SJSA1 (cell line): ENCODE measurements at places on chromosomes 13 and 19. TPM values are rescaled to one million over a fixed set of nuclear protein-coding genes. Genes with fewer than 3 reads are reported as not detected.
A peak's percentile ranks its signal among the peaks of the same experiment; 100 is the strongest.

Gene MYH14
- total RNA-seq = not detected in 2 replicates

Gene CFD
- 3.3 and 12.5 TPM in 2 replicates for total RNA-seq

Gene MYDGF
- total RNA-seq = 214 and 250 TPM in 2 replicates

Gene SBK2
- not detected in 2 replicates for total RNA-seq

DNA sequence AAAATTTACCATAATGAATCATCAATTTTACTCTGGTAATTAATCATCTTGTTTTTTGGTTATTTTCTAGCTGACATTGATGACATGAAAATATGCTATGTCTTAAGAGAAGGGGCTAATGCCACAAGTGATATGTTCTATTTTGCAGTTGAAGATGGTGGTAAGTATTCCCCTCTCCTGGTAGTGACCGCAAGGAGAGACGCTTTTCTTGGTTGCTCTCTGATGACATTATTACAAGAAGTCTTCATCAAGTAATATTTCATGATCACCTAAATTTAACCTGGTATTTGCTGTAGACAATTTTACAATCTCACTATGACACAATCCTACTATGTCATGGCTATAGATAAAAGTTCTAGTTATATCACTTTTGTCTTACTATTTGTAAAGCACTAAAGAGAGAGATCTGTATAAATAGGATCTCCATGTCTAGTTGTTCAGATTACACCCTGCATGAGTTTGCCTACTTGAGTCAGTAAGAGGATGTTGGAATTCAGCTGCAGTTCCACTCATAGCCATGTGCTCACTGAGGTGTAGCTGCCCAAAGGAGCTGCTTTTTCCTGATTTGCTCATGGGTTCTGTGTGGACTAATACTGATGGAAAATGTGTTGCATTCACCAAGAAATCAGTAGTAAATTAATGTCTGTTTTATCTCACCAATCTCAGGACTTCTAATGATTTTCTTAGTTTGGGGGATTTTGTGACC is 10.9 kb downstream of the FREM2 start:
- no peak overlapping the region for H3K27ac ChIP-seq
- no peaks in the 10 kb centered on the region for H3K4me1 ChIP-seq
- no peaks in the 10 kb centered on the region; the same call in 1 of the 2 replicates for H3K27me3 ChIP-seq
- DNase-seq = no peak
- H3K4me3 ChIP-seq = no peak overlapping the region
- no peaks in the 10 kb centered on the region for H3K36me3 ChIP-seq

- no peaks in the 10 kb centered on the region for H3K27me3 ChIP-seq
- DNase-seq = no peak
- H3K36me3 ChIP-seq = no peaks in the 10 kb centered on the region
- no peaks in the 10 kb centered on the region for H3K4me1 ChIP-seq
- H3K27ac ChIP-seq = no peak overlapping the region
These were observed 393.1 kb downstream of the COG6 start for GRCh38 chr13:40048551-40048950.

DNA sequence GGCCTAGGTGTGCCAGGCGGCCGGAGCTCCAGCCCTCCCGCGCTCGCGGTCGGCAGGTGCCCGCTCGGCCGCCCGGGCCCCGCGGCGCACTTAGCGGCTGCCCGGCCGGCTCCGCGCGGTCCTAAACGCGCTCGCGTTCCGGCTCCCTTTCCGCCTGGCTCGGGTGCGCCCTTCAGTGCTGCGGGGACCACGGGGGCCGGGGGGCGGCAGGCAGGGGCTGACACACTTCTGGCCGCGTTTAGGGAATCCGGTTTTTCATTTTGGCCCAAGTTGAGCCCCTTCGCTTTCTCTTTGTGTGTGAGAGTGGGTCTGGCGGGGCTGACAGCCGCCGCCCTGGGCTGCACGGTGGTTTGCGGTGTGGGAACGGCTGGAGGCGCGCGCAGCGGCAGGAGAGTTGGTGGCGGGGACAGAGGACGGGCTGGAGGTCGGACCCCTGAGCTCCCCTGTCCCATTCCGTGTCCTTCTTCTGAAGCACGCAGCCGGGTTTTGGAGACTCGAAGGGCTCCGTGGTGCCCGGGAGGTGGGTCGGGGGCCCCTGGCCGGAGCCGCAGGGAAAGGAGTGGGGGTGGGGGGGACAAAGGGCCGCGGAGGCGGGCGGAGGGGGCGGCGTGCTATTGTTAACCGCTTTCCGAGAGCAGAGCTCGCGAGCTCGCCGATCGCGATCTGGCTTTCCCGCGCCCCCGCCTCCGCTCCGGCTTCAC is 3.1 kb downstream of the FGF9 start:
- peaks cover 28% of the 10 kb centered on the region for H3K27me3 ChIP-seq
- H3K4me1 ChIP-seq = peaks cover 26% of the 10 kb centered on the region
- no peak for DNase-seq
- no peaks in the 10 kb centered on the region for H3K36me3 ChIP-seq
- no peak overlapping the region for H3K27ac ChIP-seq

DNA sequence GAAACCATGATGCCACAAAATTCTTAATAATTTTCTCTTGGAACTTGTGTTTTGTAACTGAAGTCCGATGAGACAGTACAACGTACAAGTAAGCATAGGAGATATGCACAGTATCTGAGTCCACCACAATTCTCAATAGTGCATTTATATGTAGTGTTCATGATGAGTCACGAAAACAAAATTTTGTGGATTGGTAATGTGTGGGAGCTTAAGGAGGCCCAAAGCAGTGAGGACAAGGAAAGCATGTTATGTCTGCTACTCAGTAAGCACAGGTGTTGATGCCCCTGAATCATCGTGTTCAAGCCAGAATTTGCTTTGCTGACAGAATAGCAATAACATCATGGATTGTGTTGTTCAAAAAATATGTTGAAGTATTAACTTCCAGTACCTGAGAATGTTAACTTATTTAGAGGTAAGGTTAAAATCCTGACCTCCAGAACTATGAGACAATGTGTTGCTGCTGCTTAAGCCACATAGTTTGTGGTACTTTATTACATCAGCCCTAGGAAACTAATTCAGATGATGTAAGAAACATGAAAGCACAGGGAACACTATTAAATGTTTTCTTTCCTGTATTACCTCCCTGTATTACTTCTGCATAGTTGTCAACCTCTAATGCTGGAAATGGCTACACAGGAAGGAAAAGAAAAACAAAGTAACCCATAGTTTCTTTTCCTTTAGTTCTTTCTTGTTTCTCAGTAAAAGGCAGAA is 201.3 kb downstream of the SLITRK6 start:
- no peaks in the 10 kb centered on the region for H3K36me3 ChIP-seq
- DNase-seq = no peak
- H3K27me3 ChIP-seq = no peaks in the 10 kb centered on the region
- no peaks in the 10 kb centered on the region for H3K4me1 ChIP-seq
- H3K4me3 ChIP-seq = no peak overlapping the region
- H3K27ac ChIP-seq = no peak overlapping the region

GRCh38 chr13:98439126-98439828 is 137.6 kb downstream of the STK24 start:
- no peak for DNase-seq
- peaks cover 22% of the 10 kb centered on the region for H3K36me3 ChIP-seq
- H3K4me1 ChIP-seq = peaks cover 6% of the 10 kb centered on the region; the same call in 1 of the 2 replicates
- H3K4me3 ChIP-seq = no peak overlapping the region

DNA sequence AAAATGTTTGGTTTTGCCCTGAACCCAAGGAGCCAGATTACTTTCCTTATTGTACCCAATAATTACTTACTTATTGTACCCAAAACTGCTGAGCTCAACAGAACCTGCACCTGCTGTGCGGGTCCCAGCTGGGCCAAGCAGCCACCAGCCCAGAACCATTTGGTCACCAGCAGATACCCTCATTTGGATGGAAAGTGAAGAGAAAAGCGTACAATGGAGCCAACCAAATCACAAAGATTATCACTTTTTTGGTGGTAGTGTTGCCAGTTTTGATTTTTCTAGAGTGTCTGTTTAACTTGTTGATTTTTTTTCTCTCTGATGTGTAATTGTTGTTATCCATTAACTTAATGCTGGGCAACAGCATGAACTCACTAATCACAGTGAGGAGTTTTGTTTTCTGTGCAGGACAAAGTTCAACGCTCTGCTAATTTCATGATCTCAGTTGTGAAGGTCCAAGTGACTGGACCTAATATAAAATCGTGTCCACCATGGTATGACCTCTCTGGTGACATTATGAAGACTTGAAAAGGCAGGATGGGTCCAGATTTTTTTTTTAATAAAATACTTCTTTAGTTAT is 23.8 kb downstream of the SPATA13 start:
- no peaks in the 10 kb centered on the region for H3K36me3 ChIP-seq
- no peak for DNase-seq
- no peak overlapping the region for H3K4me3 ChIP-seq
- H3K27ac ChIP-seq = no peak overlapping the region
- no peaks in the 10 kb centered on the region for H3K27me3 ChIP-seq

- H3K27ac ChIP-seq = no peak overlapping the region
- no peaks in the 10 kb centered on the region for H3K4me1 ChIP-seq
- no peaks in the 10 kb centered on the region for H3K36me3 ChIP-seq
- DNase-seq = no peak
These were observed 31.5 kb upstream of the FNDC3A start for GRCh38 chr13:48944221-48944620.

DNA sequence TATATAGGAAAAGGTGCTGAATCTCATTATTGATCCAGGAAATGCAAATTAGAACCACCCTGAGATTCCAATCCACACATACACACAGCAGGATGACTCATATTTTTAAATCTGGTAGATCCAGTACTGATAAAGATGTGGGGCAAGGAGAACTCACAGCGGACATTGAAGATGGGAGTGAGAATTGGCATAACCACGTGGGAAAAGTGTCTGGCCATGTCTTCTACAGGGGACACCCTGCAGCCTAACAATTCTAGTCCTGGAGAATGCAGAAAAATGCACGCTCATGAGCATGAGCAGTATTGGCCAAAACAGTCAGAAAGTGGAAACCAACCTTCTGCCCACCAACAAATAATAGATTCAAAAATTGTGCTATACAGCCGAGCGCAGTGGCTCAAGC is 13.5 kb upstream of the BCL3 start:
- no peak for DNase-seq
- no peak overlapping the region for H3K27ac ChIP-seq
- peaks cover 17% of the 10 kb centered on the region for H3K4me1 ChIP-seq
- H3K36me3 ChIP-seq = no peaks in the 10 kb centered on the region

DNA sequence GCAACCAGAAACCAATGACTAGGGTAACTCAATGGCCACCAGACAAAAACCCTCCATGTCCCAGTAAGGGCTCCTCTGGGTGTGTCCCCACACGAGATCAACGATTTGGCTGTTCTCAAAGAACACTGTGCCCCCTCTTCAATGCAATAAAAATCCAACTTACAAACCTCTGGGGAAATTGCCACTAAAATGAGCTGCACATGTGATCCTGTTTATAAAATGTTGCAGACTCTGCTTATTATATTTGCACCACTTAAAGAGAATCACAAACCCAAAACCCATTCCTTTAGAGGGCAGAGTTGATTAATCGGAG is 80.5 kb downstream of the STK24 start:
- H3K36me3 ChIP-seq = peaks cover 21% of the 10 kb centered on the region
- DNase-seq = no peak
- H3K27me3 ChIP-seq = no peaks in the 10 kb centered on the region
- peak overlapping the region; percentile 1; the same call in 1 of the 2 replicates for H3K27ac ChIP-seq
- H3K4me3 ChIP-seq = no peak overlapping the region

DNA sequence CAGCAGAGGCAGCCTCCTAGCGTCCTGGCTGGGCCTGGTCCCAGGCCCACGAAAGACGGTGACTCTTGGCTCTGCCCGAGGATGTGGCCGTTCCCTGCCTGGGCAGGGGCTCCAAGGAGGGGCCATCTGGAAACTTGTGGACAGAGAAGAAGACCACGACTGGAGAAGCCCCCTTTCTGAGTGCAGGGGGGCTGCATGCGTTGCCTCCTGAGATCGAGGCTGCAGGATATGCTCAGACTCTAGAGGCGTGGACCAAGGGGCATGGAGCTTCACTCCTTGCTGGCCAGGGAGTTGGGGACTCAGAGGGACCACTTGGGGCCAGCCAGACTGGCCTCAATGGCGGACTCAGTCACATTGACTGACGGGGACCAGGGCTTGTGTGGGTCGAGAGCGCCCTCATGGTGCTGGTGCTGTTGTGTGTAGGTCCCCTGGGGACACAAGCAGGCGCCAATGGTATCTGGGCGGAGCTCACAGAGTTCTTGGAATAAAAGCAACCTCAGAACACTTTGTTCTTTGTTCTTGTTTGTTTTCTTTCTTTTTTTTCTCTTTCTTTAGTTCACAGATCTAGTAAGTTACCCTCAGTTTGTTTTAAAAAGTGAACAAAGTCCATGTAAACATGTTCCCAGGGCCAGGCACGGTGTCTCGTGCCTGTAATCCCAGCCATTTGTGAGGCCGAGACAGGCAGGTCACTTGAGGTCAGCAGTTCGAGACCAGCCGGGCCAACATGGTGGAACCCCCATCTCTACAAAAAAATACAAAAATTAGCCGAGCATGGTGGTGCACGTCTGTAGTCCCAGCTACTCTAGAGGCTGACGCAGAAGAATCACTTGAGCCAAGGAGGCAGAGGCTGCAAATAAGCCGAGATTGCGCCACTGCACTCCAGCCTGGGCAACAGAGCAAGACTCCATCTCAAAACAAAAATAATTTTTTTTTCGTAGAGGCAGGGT is 10.2 kb downstream of the ANGPTL4 start:
- peaks cover 7% of the 10 kb centered on the region; the same call in 1 of the 2 replicates for H3K4me1 ChIP-seq
- no peak overlapping the region for H3K4me3 ChIP-seq
- 0 out of 2 replicates have a peak, but pooled peaks cover 2% of the 10 kb centered on the region for H3K36me3 ChIP-seq
- no peak for DNase-seq

DNA sequence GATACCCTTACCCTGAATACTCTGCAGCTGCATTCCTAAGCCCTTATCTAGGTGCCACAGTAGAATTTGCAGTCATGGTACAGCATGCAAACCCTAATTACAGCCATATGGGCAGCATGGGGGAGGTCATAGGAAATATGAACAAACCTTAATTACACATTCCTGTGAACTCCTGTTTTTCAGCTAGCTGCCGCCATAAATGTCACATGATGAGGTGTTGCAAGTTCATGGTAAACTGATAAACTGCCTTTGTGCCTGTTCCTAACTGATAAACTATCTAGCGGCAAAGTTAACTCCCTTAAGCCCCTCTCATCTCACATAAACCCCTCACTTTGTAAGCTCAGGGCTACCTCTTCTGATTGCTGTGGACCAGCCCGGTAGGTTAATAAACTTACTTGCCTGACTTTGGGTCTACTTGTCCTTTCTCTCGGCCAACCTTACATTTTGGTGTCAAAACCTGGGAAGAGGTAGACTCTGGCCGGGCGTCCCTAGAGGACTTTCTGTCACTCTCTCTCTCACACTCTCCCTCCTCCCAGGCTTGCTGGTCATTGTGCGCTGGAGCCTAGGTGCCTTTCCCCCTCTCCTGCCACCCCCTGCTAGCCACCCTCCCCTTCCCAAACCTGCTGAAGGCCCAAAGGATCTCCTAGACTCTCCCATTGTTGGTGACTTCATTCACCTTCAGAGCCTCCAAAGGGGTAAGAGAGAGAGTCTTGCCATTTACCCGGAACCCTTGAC is 43.3 kb downstream of the ZNF93 start:
- no peak overlapping the region for H3K4me3 ChIP-seq
- no peak for DNase-seq
- H3K4me1 ChIP-seq = no peaks in the 10 kb centered on the region
- H3K27ac ChIP-seq = no peak overlapping the region
- H3K27me3 ChIP-seq = no peaks in the 10 kb centered on the region
- no peaks in the 10 kb centered on the region for H3K36me3 ChIP-seq

GRCh38 chr19:23762884-23763711 is 4.4 kb upstream of the ZNF681 start:
- DNase-seq = peak; percentile 70
- no peak overlapping the region for H3K27ac ChIP-seq
- H3K4me1 ChIP-seq = no peaks in the 10 kb centered on the region
- peak overlapping the region; percentile 45 for H3K4me3 ChIP-seq
